ENCODE measurements at places on chromosomes 11 and 22. TPM values are rescaled to one million over a fixed set of nuclear protein-coding genes. Genes with fewer than 3 reads are reported as not detected.

CDC42EP1 gene
- 1.7 TPM for total RNA-seq

TRIM29 gene
- total RNA-seq = 19.4 TPM

MIOX gene
- total RNA-seq = 0.61 TPM

GRCh38 chr22:23070418-23071229 is at the start of gene GNAZ:
TSS of gene GNAZ (plus strand) at chr22:23070519. CDS start at chr22:23095696, 25,177 bp downstream.
- no peak within 1 kb of the TSS for H3K27ac ChIP-seq
- H3K4me3 ChIP-seq = peak within 1 kb of the TSS; percentile 58
- no peaks in the 10 kb centered on the region for H3K36me3 ChIP-seq
- no peak for DNase-seq
- H3K4me1 ChIP-seq = peaks cover 8% of the 10 kb centered on the region

DNA sequence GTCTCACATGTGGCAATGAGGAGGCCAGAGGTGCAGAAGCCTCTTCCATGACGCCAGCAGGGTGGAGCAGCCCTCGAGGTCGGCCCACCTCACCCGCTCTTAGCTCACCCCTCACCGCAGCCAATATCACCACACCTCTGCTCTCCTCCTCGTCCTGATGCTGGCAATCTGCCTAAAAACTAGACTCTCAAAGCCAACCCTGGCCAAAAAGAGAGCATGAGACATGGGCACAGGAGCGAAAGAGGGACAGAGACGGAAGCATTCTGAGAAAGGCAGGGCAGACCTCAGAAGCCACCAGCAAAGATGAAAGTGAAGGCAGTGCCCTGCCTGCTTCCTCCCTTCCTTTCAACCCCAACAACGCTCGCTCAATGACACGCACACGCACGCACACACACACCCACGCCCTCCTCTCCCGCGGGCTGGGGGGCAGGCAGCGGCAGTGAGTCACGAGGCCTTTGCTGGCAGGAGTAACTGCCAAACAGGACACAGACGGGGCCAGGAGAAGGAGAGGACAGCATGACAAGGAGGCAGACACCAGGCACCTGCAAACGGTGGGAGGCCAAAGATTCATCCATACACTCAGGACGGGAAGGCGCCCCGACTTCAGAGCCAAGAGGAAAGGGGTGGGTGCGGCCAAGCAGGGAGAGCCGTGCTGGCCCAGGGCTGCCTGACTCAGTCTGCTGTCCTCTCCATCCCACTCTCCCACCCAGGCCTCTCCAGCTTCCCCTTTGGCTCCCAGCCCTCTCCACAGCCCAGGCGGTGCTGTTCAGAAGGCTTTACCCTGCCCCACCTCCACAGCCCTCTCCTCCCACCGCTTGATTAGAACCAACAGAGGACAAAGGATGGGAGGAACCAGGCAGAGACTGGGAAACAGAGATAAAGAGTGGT is 11.4 kb downstream of the IGSF9B start:
- H3K27me3 ChIP-seq = peaks cover 54% of the 10 kb centered on the region
- no peak overlapping the region for H3K4me3 ChIP-seq
- H3K4me1 ChIP-seq = peaks cover 3% of the 10 kb centered on the region

GRCh38 chr11:118845369-118845768 is 38.3 kb upstream of the CXCR5 start:
- H3K4me3 ChIP-seq = no peak overlapping the region
- no peaks in the 10 kb centered on the region for H3K36me3 ChIP-seq

DNA sequence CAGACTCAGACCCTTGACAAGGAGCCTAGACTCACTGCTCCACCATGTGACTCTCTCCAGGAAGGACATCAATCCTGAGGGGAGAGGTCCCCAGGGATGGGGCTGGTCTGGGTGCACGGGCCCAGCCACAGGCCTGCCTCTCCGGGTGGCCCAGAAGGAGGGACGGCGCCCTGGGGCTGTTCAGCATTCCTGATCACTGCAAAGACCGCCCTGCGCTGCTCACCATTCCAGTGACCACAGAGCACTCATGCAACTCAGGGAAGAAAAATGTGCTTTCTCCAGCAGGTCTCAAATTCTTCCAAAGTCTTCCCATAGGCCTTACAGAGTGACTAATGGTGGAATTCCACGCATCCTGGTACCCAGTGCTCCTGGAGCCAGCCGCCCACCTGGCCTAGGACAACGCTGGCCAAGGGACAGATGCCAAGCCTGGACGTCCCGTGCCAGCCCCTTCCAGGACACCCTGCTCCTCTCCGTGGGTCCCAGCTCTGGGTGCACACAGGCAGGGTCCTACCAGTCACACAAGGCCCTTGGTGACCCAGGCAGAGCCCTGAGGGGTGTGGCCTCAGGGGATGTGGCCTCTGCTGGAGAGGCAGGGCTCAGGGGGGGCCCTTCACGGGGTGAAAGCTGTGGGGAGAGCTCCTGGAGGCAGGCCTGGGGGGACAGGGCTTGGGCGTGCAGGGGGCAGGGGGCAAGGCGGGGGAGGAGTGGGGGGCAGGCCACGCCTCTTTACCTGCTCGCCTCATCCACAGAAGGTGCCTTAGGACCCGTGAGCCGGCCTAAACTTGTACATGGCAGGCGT is 178.8 kb downstream of the IGLL1 start:
- no peak overlapping the region for H3K27ac ChIP-seq
- H3K36me3 ChIP-seq = no peaks in the 10 kb centered on the region
- DNase-seq = no peak

DNA sequence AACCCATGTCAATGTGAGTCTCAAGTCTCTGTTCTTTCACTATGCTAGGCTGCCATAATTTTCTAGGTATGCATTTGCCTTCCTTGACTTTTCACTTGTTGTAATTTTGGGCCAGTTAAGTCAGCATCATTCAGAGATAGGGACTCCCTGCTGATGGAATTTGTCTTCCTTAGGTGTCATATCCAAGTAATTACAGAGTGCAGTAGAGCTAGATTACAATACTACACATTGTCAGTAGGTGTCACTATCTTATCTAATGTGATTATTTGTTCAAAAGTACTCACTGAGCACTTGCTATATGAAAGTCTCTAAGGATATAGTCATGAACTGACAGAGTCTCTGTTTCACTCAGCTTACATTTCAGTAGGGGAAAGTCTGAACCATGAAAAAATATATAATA is 25.0 kb upstream of the SYN3 start:
- no peak for DNase-seq
- no peak overlapping the region for H3K27ac ChIP-seq
- H3K4me3 ChIP-seq = no peak overlapping the region

- no peaks in the 10 kb centered on the region for H3K36me3 ChIP-seq
- no peak overlapping the region for H3K4me3 ChIP-seq
- DNase-seq = no peak
These were observed 7.8 kb downstream of the MYEOV start for GRCh38 chr11:69301455-69302401.

DNA sequence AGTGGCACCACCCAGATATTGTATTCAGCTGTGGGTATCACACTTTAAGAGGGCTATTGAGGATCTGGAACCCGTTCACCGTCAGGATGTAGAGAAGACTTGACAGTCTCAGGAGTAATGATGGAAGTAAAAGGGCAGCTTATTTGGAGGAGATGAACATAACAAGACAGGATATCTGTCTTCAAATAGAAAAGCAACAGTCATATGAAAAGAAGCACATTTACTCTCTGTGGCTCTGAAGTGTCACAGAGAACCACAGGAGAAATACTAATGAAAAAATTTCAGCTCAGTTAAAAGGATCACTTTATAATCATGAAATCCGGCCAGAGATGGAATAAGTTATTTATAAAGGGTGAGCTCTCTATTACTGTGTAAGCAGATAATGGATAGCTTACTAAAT is 200.8 kb downstream of the FAM76B start:
- no peak overlapping the region for H3K4me3 ChIP-seq
- no peaks in the 10 kb centered on the region for H3K27me3 ChIP-seq
- H3K4me1 ChIP-seq = no peaks in the 10 kb centered on the region
- no peak overlapping the region for H3K27ac ChIP-seq

GRCh38 chr11:47980088-47980906 is at the start of gene PTPRJ:
TSS of gene PTPRJ (plus strand) at chr11:47980559. CDS start at chr11:47980913, 354 bp downstream.
- no peak for DNase-seq
- peaks cover 53% of the 10 kb centered on the region for H3K27me3 ChIP-seq
- peak within 1 kb of the TSS; percentile 75 for H3K4me3 ChIP-seq
- H3K4me1 ChIP-seq = no peaks in the 10 kb centered on the region
- no peaks in the 10 kb centered on the region for H3K36me3 ChIP-seq

DNA sequence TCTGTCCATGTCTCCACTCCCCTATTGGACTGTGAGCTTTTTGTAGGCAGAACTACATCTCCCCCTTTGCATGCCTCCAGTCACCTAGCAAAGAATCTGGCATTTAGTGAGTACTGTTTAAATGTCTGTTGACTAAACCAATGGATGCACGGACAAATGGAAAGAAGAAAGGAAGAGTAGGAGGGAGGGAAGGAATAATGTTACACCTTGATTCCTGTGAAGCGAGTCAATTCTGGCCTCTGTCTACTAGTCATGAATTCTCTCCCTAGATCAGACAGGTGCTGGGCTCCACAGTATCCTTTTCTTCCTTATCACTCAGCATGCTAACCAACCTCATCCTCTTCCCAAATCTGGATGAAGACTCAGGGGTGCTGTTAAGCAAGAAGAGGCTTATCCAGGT is 33.6 kb downstream of the GALNT18 start:
- H3K27me3 ChIP-seq = no peaks in the 10 kb centered on the region
- H3K27ac ChIP-seq = no peak overlapping the region
- DNase-seq = no peak

- H3K27ac ChIP-seq = no peak overlapping the region
- H3K4me3 ChIP-seq = no peak overlapping the region
- peaks cover 47% of the 10 kb centered on the region for H3K36me3 ChIP-seq
- no peaks in the 10 kb centered on the region for H3K4me1 ChIP-seq
- no peak for DNase-seq
- H3K27me3 ChIP-seq = peaks cover 47% of the 10 kb centered on the region
These were observed 5.9 kb downstream of the PHOX2A start for GRCh38 chr11:72238040-72238450.
